ENCODE measurements at places on chromosomes 16 and 17.

DNA sequence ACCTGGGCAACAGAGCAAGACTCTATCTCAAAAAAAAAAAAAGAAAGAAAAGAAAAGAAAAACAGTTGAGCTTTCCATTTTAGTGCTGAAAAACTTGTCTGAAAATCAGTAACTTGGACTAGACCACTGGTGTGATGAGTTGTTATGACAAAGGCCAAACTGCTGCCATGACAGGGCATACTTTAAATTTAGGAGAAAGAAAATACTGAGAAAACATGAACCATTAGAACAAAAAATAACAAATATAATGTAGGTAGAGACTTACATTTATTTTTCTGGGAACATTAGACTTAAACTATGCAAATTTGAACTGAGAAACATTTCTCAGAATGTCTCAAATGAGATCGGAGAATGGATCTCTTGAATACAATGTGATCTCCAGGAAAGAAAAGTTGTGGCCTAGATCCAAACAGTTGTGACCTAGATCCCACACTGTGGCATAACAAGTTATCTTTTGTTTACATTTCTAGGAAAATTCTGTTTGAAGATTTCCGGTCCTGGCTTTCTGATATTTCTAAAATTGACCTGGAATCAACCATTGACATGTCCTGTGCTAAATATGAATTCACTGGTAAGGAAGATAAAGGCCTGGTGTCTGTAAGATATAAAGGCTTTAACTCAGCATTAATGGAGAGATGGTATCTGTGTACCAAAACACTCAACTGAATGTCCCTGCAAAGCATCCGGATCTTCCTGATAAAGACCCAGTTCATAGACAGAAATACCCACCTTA is 10.9 kb downstream of the OGFOD1 start:
- DNase-seq: no peak

GRCh38 chr17:80035687-80035936 is at the start of gene TBC1D16:
TSS of gene TBC1D16 (minus strand) at chr17:80035872. CDS start at chr17:80013547, 22,325 bp downstream.
- DNase-seq: no peak

DNA sequence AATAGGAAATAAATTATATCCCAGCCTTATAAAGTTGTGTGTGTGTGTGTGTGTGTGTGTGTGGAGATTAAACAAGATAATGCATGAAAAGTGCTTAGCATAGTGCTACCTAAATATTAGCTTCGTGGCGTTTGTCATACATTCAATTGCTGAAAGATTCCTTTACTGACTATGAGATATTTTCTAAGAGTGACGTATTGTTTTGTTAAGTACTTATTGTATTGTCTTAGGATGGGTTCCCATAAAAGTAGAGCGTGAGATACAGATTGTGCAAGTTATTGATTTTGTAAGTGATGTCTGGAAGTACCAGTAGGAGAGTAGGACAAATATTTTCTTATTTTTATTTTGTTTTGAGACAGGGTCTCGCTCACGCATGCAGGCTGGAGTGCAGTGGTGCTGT is 730.0 kb downstream of the CDH8 start:
- DNase-seq: no peak

GRCh38 chr17:78764871-78765270 is 17.2 kb downstream of the CYTH1 start:
- DNase-seq: no peak

GRCh38 chr17:65039336-65039988 is 17.1 kb downstream of the GNA13 start:
- no peak for DNase-seq

DNA sequence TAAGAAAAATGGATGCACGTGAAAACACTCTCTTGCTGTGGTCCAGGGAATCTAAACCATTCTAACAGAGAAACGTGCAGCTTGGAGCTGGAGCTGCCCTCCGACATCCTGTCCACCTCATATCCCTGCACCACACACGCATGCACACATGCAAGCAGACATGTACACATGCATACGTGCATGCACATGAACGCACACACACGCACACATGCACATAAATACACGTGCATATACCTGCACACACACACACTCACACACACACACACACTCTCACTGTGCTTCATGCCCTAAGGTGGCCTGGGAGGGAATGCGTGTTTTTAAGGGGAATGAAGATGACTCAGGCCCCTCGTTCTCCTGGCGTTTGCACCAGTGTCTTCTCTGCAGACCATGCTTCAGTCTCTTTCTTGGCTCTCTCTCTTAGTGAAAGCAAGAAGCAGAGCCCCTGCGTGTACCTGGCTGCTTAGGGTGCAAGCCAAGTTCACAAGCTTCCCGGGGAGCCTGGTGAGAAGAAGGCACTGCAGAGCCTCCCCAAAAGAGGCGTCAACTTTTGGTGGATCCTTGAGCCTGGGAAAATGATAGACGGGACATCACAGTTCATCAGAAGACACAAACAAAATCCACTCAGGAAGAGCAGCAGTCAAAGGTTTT is 72.8 kb downstream of the GOSR1 start:
- DNase-seq: no peak

- no peak for DNase-seq
Measured at GRCh38 chr17:37220607-37220953, 155.2 kb upstream of the C17orf78 start.

GRCh38 chr17:29682987-29683386 is 60.3 kb upstream of the CORO6 start:
- DNase-seq: no peak
